ENCODE measurements at places on chromosomes 3 and 15. TPM values are rescaled to one million over a fixed set of nuclear protein-coding genes. Genes with fewer than 3 reads are reported as not detected.
A peak's percentile ranks its signal among the peaks of the same experiment; 100 is the strongest.

CLDN1 gene
- not detected for total RNA-seq

- H3K36me3 ChIP-seq = no peaks in the 10 kb centered on the region
- no peaks in the 10 kb centered on the region for H3K27me3 ChIP-seq
- no peak overlapping the region for H3K4me3 ChIP-seq
- no peak overlapping the region for H3K27ac ChIP-seq
- H3K4me1 ChIP-seq = no peaks in the 10 kb centered on the region
Measured at GRCh38 chr15:96947296-96948229, 617.1 kb downstream of the NR2F2 start.

GRCh38 chr15:84634228-84634837 is 19.8 kb downstream of the WDR73 start:
- peaks cover 14% of the 10 kb centered on the region for H3K36me3 ChIP-seq
- peak overlapping the region; percentile 63 for H3K4me3 ChIP-seq
- no peak for DNase-seq
- peaks cover 40% of the 10 kb centered on the region for H3K4me1 ChIP-seq
- H3K27me3 ChIP-seq = no peaks in the 10 kb centered on the region
- H3K27ac ChIP-seq = peak overlapping the region; percentile 75

GRCh38 chr3:80734483-80734882 is 966.7 kb upstream of the ROBO1 start:
- no peak overlapping the region for H3K27ac ChIP-seq
- H3K4me3 ChIP-seq = no peak overlapping the region
- H3K27me3 ChIP-seq = no peaks in the 10 kb centered on the region
- no peak for DNase-seq
- H3K4me1 ChIP-seq = no peaks in the 10 kb centered on the region
- no peaks in the 10 kb centered on the region for H3K36me3 ChIP-seq

- no peak overlapping the region for H3K27ac ChIP-seq
- H3K4me1 ChIP-seq = no peaks in the 10 kb centered on the region
- no peak for DNase-seq
- H3K36me3 ChIP-seq = no peaks in the 10 kb centered on the region
Measured at GRCh38 chr3:135869439-135870105, 96.0 kb upstream of the PPP2R3A start.

DNA sequence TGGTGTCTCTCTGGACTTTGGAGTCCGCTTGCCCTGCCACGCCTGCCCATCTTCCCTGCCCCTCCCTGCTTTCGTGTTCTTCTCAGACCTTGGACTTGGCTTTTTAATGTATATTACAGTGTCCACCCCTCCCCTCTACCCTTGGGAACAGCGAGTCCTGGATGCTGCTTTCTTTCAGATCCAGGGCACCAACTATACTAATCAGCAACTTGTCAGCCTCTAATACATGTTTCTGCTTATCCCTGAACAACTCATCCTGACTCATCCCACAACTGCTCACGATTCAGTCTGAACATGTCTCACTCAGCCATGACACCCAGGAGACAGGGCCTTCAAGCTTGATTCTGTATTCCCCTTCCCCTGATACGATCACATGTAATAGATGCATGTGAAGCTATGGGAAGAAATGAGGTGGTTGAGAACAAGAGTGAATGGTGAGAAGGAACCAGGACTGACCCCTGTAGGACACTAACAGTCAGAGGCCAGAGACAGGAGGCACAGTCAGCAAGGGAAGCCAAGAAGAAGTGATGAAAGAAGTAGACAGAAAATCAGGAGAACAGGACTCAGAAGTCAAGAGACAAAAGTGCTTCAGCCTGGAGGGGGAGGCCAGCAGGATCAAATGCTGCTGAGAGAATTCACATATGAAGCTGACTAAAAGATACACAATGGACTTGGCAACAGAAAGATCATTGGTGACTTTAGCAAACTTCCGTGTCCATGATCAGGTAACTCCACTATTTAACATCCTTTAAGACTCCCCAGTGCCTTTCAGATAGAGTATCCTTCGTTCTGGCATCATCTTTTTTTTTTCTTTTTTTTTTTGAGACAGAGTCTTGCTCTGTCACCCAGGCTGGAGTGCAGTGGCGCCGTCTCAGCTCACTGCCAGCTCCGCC is 35.4 kb downstream of the BCL2L10 start:
- H3K27me3 ChIP-seq = no peaks in the 10 kb centered on the region
- DNase-seq = no peak
- no peak overlapping the region for H3K27ac ChIP-seq
- no peaks in the 10 kb centered on the region for H3K36me3 ChIP-seq
- no peak overlapping the region for H3K4me3 ChIP-seq
- H3K4me1 ChIP-seq = no peaks in the 10 kb centered on the region

- no peak within 1 kb of the TSS for H3K4me3 ChIP-seq
- H3K4me1 ChIP-seq = no peaks in the 10 kb centered on the region
- H3K27me3 ChIP-seq = no peaks in the 10 kb centered on the region
- no peak within 1 kb of the TSS for H3K27ac ChIP-seq
Measured at GRCh38 chr15:33968224-33968623, at the start of gene CHRM5. TSS of gene CHRM5 (plus strand) at chr15:33968497. CDS start at chr15:34062718, 94,221 bp downstream.

IMP3 gene
- 85.5 TPM for total RNA-seq

DNA sequence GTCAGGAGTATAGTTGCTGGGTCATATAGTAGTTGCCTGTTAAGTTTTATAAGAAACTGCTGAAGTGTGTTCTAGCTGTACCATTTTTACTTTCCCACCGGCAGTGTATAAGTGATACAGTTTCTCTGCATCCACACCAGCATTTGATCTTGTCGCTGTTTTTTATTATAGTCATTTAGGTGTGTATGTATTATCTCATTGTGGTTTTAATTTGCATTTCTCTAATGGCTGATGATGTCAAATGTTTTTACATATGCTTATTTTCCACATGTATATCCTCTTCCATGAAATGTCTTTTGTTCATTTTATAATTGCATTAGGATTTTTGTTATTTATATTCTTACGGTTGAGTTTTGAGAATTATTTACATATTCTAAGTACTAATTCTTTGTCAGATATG is 254.3 kb downstream of the CLSTN2 start:
- no peaks in the 10 kb centered on the region for H3K4me1 ChIP-seq
- H3K36me3 ChIP-seq = no peaks in the 10 kb centered on the region
- DNase-seq = no peak
- H3K27ac ChIP-seq = no peak overlapping the region

DNA sequence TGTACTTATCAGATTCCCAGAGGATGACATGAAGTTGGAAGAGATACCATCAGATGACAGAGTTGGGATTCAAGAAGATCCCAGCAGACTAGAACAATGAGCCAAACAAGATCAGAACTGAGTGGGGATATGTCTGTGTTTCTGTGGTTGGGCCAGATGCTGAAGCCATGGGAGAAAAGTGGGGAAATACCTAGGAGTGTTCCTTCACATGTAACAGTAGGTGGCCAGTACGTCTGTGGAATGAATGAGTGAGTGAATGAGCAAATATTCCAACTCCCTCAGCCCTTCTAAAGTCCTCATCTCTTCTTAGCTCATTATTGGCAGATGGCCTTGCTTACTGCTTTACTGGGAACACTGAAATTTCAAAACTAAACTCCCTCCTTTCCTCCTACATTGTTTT is 32.2 kb upstream of the GREM1 start:
- H3K27me3 ChIP-seq = no peaks in the 10 kb centered on the region
- DNase-seq = no peak
- H3K4me1 ChIP-seq = no peaks in the 10 kb centered on the region
- H3K4me3 ChIP-seq = no peak overlapping the region

GRCh38 chr3:189171707-189172106 is at the start of gene TPRG1:
TSS of gene TPRG1 (plus strand) at chr3:189171971. CDS start at chr3:189207385, 35,414 bp downstream.
- H3K4me1 ChIP-seq = no peaks in the 10 kb centered on the region
- no peak within 1 kb of the TSS for H3K27ac ChIP-seq
- H3K4me3 ChIP-seq = no peak within 1 kb of the TSS
- DNase-seq = no peak

CNOT10 gene
- 46.5 TPM for total RNA-seq

GRCh38 chr15:80560601-80561400 is 134.3 kb upstream of the ABHD17C start:
- no peaks in the 10 kb centered on the region for H3K27me3 ChIP-seq
- DNase-seq = no peak
- no peaks in the 10 kb centered on the region for H3K36me3 ChIP-seq
- H3K4me1 ChIP-seq = no peaks in the 10 kb centered on the region
- no peak overlapping the region for H3K4me3 ChIP-seq

DNA sequence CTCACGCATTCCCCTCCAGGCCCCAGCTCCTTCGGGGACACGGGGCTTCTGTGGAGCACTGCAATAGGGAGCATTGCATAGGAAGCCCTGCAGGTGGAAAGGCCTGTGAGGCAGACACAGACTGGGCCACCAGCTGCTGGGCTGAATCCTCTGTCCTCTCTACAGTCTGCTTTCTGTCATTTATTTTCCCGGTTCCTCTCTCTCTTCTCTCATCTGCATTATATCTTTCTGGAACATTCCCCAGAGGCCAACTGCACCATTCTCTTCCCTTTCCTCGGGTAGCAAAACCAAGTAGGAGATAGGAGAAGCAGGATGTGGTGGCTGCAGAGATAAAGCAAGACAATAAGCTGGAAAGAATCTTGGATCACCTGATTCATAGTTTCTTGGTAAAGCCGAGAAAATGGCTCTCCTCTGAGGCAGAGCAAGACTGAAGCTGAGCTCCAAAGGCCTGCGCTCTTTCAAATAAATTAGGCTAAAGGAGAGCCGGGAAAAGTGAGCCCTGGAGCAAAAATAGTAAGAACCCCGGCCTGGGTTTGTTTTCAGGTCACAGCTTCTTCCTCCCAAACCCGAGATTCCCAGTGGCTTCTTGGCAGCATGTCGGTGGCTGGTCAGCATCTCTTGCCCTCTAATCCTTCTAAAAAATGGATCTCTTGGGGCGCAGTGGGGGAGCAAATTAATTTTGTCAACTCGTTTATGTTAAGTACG is 5.3 kb downstream of the TM4SF4 start:
- H3K27me3 ChIP-seq = no peaks in the 10 kb centered on the region
- H3K4me1 ChIP-seq = no peaks in the 10 kb centered on the region
- H3K4me3 ChIP-seq = no peak overlapping the region

SLC28A1 gene
- not detected for total RNA-seq

GRCh38 chr3:11335056-11335608 is 62.9 kb downstream of the ATG7 start:
- H3K4me3 ChIP-seq = no peak overlapping the region
- H3K27ac ChIP-seq = no peak overlapping the region
- no peaks in the 10 kb centered on the region for H3K4me1 ChIP-seq

MYZAP gene
- total RNA-seq = 1.2 TPM

Data from CD4-positive, alpha-beta memory T cell (primary cell).